PC-9 (cell line): ENCODE measurements at places on chromosomes 4 and X.
A peak's percentile ranks its signal among the peaks of the same experiment; 100 is the strongest.

GRCh38 chrX:153913211-153913610 lies 8.7 kb downstream of the AVPR2 start:
- no peak for DNase-seq

DNA sequence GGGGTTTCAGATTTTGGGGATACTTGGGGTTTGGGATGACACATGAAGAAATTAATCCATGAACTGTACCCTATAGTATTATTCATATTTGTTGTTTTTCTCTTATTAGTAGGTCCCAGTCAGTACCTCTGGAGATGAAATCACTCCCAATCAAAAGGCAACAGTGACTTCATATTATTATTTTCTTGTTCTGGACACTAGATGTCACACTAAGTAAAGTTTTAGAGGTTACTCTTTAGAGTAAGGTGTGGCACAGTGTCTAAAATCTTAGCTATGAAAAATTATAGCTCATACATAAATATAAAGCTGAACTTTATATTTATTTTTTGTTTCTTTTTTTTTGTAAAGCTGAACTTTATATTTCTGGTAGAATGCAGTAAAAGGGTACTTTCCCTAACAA lies 35.1 kb downstream of the FAM114A1 start:
- peak; percentile 43 for DNase-seq

DNA sequence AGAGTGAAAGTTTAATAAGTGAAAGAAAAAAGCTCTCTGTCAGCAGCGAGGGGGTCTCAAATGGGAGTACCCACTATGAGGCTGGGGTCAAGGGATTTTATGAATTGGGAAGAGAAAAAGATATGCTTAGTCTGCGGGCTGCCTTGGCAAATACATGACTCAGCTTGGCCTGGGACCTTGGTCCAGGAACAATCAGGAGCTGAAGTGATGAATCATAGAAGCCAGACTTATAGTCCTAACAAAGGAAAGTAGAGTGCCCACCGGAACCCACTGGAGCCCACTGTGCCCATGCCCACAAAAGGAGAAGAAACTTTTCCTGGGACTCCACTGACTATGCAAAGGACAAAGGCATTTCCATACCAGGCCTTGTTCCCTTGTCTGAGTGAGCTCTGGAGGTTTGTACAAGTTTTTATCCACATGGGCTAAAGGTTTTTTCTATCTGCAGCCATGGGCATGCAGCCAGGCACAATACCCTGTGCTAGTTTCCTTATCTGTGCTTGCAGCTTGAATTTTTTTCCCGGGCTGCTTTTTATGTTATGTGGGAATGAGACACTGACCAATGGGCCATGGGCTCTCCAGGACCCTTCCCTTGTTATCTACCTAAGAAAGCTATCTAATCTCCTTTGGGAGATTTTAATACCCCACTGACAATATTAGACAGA lies 201.7 kb downstream of the FAM133A start:
- no peak for DNase-seq

DNA sequence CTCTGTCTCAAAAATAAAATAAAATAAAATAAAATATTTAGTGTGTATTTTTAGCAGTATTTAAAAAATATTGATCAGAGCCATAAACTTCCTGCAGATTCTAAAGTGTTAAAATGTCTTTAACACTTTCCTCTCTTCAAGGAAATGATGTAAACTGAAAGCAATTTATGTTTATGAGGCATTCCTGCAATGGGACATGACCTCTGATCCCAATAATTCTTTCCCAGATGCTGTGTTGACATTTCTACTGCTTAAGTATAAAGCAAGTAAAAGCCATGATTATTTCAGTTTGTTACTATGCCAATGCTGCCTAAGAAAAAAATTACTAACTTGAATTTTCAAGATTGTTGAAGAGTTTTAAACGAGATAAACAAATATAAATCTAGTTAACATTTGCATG lies 29.0 kb downstream of the COQ2 start:
- peak; percentile 78 for DNase-seq

DNA sequence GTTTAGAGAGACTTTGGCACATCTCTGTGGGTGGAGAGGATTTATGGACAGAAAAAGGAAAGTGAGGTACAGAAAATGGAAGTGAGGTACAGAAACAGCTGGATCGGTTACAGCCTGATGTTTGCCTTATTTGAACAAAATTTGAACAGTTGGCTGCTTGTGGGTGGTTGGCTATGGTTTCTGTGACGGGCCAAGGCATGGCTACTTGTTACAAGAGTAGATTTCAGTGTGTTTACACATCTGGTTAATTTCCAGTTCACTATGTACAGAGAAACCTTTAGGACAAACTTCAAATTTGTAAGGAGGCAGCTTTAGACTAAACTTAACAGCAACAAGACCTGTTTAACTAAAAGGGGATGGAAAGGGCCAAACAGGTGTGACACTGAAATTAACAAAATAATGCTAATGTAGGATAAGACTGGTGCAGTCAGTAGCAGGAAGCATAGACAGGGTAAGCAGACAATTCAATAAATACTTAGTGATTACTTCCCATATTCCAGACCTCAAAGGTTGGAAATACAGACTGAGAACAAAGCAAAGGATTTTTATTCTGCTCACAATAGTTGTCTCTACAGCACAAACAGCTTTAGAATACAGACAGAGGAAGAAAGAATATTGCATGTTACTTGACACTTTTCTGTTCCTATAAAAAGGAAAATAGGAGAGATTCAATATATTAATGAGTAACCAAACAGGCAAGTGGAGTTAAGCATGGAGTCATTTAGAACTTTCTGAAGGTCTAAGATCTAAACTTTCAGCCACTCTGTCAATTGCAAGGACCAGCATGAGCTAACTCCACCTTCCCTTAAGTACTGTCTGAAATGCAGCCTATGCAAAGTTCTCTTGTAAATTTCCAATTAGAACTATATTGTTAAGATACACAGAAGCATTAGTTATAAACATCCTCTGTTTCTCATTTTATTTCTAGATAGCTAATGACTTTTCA lies 294.4 kb upstream of the FAT4 start:
- DNase-seq = no peak

GRCh38 chr4:138487670-138488069 lies 245.5 kb upstream of the SLC7A11 start:
- DNase-seq = no peak

GRCh38 chrX:29477878-29478277 lies 737.5 kb upstream of the MAGEB2 start:
- DNase-seq = no peak
